ENCODE measurements at places on chromosomes 3 and 15. TPM values are rescaled to one million over a fixed set of nuclear protein-coding genes. Genes with fewer than 3 reads are reported as not detected.

Gene ITPKA
- total RNA-seq = 0.90 TPM

Gene PROS1
- 94.0 TPM for total RNA-seq

Gene UBAP1L
- 1.1 TPM for total RNA-seq

Gene SETD5
- total RNA-seq = 49.4 TPM

Gene GREM1
- not detected for total RNA-seq

Gene PTH1R
- total RNA-seq = 10.1 TPM

Gene AMIGO3
- 0.44 TPM for total RNA-seq

Gene LIPH
- total RNA-seq = 0.47 TPM

Gene OSBPL10
- total RNA-seq = 4.2 TPM
